ENCODE measurements at places on chromosomes 13 and 19. TPM values are rescaled to one million over a fixed set of nuclear protein-coding genes. Genes with fewer than 3 reads are reported as not detected.

- no peak for DNase-seq
Measured at GRCh38 chr13:98938801-98939200, 39.1 kb downstream of the DOCK9 start.

DNA sequence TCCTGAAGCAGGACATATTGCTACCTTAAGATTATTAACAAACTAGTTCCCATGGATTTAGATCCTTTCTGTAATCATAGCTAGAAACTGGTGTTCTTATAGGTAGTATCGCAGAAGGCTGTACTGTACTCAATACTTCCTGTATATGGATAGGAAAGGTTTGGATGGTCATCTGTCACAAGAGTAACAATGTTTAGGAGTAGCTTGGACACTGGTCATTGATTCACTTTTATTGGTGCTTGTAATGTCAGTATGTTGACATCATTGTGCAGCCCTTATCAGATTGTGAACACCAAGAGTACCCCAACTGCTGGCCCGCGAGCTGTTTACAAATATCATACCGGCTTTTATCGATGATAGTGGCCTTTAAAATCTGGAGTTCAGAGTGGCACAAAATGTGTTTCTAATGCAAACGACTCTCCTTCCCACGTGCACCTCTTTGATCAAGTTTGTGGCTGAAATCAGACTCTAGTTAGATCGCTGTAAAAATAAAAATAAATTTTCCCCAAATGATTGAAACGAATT, 605 bp upstream of the CDK8 start:
- no peak for DNase-seq

DNA sequence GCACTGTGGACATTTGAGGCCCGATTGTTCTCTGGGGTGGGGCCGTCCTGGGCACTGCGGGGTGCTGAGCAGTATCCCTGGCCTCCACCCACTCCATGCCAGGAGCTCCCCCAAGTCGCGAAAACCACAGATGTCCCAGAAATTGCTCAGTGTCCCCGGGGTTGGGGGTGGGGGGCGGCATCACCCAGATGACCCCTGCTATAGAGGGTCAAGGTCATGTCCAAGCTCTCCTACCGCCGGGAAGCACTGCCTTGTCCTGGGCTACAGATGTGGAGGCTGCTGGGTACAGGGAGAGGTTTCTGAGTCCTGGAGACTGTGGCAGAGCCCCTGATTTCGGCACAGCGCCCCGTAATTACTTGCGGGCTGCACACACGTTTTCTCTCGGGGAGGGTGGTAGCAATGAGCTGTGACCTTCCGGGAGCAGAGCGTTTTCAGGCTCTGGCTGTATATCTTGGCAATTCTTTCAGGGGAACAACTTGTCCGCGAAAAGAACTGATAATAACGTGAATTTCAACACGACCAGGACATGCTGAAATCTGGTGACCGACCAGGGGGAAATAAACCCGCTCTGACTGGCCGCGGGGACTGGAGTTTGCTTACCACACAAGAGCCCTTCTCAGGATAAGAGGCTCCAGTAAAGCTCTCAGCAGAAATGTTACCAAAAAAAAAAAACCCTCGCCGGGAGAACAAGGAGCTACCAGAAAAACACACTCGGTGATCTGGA, 68.1 kb downstream of the GNG7 start:
- DNase-seq = no peak

DNA sequence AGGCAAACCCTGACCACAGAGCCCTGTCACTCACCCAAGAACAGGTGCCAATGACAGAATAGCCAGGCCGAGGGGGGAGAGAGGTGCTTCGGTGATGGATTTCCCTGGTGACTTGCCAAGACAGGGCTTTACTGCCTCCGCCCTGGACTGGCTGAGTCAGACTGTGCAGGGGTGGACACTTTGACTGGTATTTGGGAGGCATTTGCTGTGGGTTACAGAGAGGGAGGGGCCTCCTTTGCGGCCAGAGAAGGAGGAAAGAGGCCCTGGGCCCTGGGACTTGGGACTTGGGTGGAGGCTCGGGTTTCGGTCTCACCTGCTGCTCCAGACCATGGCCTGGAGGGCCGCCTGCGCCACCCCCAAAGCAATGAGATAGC, 4.6 kb upstream of the EPS8L1 start:
- peak; percentile 24 for DNase-seq

DNA sequence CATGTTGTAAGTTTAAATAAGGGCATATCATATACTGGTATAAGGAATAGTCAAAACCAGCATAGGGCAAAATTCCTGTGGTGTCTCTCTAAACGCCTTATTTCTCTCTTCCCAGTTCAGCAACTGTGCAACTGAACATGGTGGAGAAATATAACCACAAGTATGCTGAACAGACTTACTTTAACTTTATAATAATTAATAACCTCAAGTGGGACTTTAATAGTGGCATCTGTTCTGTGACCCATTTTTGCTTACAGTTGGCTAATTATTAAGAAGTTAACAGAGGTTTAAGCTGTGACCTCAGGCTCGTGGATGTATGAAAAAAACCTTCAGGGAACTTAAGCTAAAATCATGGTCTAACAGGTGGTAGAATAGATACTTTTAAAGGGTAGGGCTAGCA, 54.3 kb downstream of the MICU2 start:
- DNase-seq = no peak

- DNase-seq = no peak
Measured at GRCh38 chr13:79427883-79428282, 21.8 kb upstream of the RBM26 start.

DNA sequence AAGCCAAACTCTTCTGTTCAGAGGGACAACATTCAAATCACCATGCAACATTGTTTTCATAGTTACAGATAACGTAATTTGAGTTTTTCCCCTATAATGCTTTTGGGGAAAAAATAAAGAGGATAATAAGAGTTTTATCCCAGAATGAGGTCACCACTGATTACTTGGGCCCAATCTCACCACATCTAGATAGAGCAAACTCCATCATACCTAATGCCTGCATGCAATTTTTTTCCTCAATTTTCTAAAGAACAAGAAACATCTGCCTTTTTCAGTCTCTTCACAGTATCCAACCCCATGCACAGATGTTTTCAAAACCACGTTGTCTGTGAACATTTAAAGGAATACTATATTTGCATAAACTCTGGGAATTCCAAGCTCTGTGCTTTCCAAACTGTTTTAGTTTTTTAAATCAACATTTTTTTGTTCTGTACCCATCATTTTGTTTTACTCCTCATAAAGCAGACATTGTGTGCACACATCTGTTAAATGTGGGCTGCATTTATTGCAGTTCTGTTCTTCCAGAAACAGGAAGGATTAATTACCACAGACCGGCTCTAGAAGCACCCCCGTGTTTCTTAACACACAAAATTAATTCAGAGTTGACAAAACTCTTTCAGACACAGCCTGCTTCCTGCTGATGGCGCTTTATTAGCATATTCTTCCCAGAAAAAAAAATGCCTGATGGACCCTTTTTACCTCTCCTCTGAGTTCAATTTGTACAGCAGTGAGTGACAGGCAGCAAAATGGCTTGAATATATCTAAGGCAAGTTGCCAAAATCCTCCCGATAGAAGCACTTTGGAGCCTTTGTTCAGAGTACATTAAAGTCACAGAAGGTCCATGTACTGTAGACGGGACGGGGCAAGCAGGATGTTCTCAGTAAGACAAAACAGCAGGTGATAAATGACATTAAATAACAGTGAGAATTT, 1171.9 kb downstream of the EFNB2 start:
- DNase-seq = no peak

GRCh38 chr19:40700083-40700482, 9.6 kb upstream of the NUMBL start:
- no peak for DNase-seq

DNA sequence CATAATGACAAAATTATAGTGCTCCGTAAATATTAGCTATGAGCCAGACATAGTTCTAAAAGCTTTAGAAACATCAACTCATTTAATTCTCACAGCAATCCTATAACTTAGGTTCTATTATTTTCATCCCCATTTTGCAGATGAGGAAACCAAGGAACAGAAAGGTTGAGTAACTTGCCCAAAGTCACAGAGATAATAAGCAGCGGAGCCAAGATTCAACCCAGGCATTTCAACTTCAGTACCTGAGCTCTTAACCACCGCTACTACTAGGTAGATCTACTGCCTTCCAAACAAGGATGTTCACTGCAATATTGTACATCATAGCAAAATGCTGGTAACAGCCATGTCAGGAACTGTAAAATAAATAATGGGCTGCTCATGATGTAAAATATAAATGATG, 39.9 kb downstream of the ELF1 start:
- no peak for DNase-seq

DNA sequence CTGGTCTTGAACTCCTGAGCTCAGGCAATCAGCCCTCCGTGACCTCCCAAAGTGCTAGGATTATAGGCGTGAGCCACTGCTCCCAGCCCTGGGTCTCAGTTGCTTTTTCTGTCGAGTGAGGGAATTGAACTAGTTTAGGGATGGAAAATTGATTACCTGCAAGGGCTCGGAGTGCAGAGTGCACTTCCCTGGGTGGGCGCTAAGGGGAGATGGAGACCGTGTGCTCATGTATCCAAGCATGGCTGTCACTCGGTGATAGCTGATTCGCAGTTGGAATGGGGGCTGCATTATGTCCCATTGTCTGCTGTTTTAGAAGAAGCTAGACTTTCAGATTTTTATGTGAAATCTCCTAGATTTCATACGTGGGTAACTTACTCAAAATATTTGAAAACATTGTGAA, 139.9 kb upstream of the RFC3 start:
- DNase-seq = no peak

DNA sequence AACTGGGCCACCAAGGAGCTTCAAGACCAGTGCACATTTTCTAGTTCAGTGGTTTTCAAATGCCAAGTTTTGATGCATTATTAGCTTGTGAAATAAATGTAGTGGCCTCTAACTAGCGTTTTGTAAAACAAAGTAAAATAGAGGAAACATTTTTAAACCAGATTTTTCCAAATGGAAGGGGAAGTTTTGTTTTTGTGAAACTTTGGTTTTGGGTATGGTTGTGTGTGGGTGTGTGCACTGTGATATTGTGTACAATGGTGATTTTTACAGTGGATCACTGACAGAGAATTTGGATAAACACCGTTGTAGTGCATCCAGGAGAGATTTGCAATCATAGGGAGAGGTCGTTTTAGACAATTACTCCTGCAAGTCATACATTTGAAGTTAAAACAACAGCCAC, 108.9 kb downstream of the SLC7A1 start:
- no peak for DNase-seq

GRCh38 chr19:49672131-49672919, 4.7 kb upstream of the PRMT1 start:
- DNase-seq = peak; percentile 94

Gene TJP3
- total RNA-seq = 0.26 TPM

GRCh38 chr13:84607261-84608013, 725.2 kb upstream of the SLITRK1 start:
- peak; percentile 58 for DNase-seq

DNA sequence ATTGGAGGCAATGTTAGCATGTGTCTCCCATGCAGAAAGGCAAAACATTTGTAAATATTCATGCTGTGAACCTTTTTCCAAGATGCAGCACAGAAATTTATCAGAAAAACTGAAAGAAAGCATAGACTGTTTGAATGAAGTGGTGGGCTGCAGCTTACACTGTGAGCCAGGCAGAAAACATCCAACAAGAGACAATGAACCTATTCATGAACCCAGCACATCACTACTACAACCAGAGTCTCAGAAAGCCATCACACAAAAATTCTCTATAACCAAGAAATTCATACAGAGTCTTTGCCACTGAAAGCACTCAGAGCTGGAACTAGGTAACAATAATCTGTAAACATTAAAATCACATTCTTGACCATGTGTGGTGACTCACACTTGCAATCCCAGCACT, 448.9 kb downstream of the UQCRFS1 start:
- DNase-seq = no peak

Gene MCEMP1
- total RNA-seq = 4.3 TPM

Gene CD22
- total RNA-seq = 2.9 TPM

- no peak for DNase-seq
Measured at GRCh38 chr13:24032252-24032651, 128.3 kb upstream of the SPATA13 start.

Gene CYP2A13
- total RNA-seq = not detected

DNA sequence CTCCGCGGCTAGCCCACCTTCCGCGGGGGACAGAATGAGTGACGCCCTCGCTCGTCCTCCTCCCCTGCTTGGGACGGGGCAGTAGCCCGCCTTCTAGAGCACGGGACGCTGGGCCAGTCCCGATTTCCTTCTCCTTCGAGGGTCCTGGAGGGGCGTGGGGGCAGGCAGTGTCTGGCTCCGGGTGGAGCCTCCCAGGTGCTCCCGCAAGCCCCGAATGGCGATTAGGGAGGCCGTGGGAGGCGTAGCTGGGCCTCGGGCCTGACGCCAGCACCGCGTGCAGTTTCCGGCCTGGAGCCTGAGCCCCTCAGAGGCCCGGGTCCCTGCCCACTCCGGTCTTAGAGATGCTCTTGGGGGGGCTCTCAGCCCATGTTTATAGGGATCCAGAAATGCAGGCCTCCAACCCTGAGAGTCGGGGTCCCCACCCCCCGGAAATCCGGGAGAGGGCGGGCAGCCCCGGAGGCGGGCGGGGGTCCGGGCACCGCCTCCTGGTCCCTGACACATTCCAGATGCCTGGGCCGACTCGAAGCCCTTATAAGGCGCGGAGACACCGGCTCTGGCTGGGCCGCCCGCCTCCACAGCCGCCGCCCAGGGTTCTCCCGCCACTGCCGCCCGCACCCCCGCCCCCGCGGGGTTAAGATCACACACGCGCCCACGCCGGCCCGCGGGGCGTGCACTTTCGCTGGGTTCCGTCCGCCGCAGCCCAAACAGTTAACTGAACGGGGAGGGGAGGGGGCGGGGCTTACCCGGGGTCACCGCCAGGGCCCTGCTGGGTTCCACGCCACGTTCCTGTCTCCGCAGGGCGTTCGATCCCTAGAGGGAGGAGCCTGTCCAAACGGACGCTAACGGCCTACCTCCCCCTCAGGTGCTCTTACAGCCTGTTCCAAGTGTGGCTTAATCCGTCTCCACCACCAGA, 1.5 kb downstream of the MYADM start:
- DNase-seq = peak; percentile 97

Gene DLL3
- not detected for total RNA-seq

Gene LYPD3
- 1.6 TPM for total RNA-seq

GRCh38 chr13:110332750-110333149, 25.7 kb downstream of the COL4A2 start:
- DNase-seq = peak; percentile 24

GRCh38 chr13:107170270-107170931, 602.5 kb upstream of the ARGLU1 start:
- DNase-seq = no peak

- DNase-seq = no peak
Measured at GRCh38 chr13:50898338-50898737, 11.3 kb upstream of the RNASEH2B start.

Gene SYNGR4
- not detected for total RNA-seq

Gene COL5A3
- total RNA-seq = 8.2 TPM

All from aorta (tissue), 5 donors.